Astrocyte (in vitro differentiated cells and primary cell): ENCODE measurements at places on chromosomes 11 and 22. TPM values are rescaled to one million over a fixed set of nuclear protein-coding genes. Genes with fewer than 3 reads are reported as not detected.

GRCh38 chr22:29739346-29739875, 19.6 kb downstream of the CABP7 start:
- no peak for DNase-seq

DNA sequence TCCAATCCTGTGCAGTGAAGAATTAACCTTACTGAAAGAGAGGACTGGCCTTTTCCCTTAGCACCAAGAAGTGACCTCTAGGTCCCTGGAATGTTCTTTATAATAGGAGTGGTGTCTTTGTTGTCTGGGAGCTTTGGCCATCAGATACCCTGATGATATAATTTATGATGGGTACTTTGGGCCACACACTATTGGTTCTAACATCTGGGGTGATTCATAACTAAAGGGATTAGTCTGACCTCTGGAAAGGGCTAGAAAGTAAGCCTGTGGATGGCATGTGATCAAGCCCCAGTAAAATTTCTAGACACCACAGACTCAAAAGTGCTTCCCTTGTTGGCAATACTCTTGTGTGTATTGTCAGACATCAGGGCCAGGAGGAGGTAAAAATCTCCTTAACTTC, 891.2 kb downstream of the KCNA4 start:
- no peak for DNase-seq

DNA sequence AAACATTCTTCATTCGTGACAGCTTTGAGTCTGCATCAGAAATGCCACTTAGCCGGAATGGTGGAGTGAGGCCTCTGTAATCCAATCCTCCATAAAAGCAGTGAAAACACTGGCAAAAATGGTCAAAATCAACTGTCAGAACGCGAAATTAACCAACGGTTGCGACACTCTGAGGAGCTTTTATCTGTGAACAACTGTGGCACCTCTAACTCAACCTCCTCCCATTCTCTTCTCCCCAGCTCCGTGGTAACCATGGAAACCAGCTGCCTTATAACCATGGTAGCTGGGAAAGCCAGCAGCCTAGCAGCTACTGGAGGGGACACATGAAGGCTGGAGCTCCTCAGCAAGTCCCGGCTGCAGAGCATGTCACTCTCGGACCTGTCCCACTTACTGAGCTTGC, 20.3 kb downstream of the AP2A2 start:
- peak; percentile 47 for DNase-seq

DNA sequence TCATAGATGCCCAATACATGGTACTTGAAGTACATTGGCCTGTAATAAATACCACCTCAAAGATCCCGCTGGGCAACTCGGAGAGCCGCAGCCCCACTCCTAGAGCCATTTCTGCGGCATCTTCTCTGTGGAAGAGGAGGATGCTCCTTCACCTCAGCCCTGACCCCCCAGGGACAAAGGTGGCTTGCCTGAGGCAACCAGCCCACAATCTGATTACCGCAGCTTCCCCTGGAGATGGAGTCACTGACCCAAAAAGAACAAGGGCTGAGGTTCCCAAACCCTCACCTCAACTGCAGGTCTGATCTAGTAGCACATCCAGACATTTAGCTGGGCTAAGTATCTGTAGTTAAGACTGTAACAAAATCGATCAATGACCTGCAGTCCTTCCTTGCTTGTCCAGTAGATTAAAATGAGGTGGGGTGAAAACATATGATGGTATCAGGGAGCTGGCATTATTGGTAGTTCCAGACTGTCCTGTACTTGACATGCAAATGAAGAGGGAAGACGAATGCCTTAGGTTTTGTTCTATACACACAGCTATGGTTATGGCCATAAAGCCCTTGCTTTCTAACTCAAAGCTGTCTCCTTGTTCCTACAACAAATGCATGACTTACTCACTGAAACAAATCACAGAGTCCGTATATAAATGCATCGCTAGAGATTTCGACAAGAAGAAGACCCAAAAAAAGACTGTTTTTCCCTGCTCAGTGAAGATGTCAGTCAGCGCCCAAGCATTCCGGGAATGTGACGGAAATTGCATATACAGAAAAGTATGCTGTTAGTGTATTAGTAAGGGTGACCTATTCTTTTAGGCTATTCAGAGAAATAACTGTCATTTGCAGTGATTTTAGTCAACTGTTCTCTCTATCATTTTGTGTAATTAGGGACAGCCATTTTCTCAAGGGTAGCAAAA, 33.7 kb downstream of the C11orf71 start:
- DNase-seq, result peak; percentile 88

- peak; percentile 10 for DNase-seq
Measured at GRCh38 chr22:32932176-32932575, 126.0 kb downstream of the SYN3 start.

GRCh38 chr11:17036666-17037658, 22.7 kb upstream of the PLEKHA7 start:
- no peak for DNase-seq

- no peak for DNase-seq
Measured at GRCh38 chr11:82979824-82980223, 78.3 kb downstream of the DDIAS start.

GRCh38 chr22:38169116-38169515, 12.5 kb downstream of the PLA2G6 start:
- DNase-seq, result no peak

GRCh38 chr11:113664981-113665710, 41.0 kb downstream of the TMPRSS5 start:
- peak; percentile 29 for DNase-seq

GRCh38 chr11:115464269-115464668, 39.9 kb downstream of the CADM1 start:
- peak; percentile 90 for DNase-seq

DNA sequence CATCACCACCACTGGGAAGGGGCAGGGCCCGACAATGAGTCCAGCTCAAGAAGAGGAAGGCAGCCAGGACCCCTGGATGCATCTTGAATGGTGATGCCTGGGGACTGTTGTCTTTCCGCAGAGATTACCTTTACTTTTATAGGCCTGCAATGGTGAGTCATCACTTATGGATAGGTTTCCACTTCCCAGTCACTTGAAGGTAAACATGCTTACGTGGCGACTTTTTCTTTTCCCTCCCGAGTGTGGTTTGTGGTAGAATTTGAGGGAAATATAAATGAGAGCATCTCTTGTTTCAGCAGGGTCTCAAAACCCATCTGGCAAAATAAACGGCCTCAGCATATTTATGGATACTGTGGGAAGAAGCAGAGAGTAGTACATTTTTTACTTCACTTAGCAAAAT, at the start of gene MMP13:
Gene MMP13, minus strand, starts transcription at position 109 of the 400 bp plus-strand sequence. Its CDS starts 27 bp downstream, at position 82.
- DNase-seq, result peak; percentile 62

GRCh38 chr11:33225371-33225770, 31.8 kb upstream of the HIPK3 start:
- no peak for DNase-seq

GRCh38 chr11:87432022-87432421, 394.3 kb downstream of the TMEM135 start:
- peak; percentile 72 for DNase-seq

GRCh38 chr11:104783241-104783640, 115.0 kb downstream of the CASP12 start:
- no peak for DNase-seq

DNA sequence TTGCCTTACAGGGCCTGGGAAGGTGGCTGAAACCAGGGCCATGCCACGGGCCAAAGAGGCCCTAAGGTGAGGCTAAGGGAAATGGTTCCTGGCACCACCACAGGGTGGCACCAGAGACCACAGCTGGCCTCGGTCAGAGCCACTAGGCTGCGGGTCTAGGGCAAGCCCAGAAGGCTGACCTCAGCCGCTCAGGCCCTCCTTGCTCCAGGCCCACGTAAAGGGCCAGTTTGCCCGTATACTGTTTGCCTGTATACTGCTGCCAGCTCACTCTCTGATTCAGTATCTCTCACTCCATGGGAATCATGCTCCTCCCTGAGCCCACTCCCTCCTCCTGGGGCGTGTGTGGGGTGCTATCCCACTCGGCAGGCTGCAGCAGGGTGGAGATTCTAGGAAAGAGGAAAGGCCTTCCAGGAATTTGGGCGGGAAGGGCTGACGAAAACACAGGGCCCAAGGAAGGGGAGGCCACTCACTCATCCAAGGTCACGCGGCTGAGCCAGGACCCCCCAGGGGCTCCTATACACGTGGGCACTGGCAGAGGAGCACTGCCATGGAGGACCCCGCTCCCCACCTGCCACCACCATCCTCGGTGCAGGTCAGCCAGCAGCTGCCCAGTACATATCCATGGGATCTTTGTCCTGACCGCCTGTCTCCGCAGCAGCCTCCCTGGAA, 62.4 kb downstream of the NECTIN1 start:
- DNase-seq, result peak; percentile 22

DNA sequence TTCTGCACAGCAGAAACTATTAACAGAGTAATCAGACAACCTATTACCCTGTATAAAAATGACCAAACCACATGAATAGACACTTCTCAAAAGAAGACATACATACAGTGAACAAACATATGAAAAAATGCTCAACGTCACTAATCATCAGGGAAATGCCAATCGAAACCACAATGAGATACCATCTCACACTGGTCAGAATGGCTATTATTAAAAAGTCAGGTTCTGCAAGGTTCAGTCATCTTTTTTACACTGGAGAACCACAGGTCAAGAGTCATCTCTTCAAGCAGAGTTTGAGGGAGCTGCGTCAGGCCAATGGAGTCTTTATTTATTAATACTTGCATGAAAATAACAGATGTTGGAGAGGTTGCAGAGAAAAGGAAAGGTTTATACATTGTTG, 40.4 kb downstream of the RCN1 start:
- peak; percentile 42 for DNase-seq

DNA sequence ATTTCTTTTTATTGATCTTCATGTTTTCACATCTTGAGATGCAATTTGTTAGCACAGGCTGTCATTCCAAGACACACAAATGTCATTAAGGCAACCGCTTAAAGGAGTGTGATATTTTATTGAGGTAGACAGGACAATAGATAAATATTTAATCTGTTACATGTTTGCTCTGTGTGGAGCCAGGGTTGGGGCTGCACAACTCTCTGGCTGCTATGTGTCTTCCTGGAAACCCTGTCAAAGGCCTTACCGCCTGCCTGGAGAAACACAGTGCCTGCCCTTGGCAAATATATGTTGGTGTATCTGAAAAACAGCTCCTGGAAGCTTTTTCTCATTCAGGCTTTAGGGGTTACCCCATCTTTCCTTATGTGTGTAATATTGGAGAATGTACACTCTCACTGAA, 139.7 kb upstream of the TEAD1 start:
- DNase-seq, result no peak

GRCh38 chr11:36123336-36124101, 165.7 kb downstream of the COMMD9 start:
- peak; percentile 4 for DNase-seq

DNA sequence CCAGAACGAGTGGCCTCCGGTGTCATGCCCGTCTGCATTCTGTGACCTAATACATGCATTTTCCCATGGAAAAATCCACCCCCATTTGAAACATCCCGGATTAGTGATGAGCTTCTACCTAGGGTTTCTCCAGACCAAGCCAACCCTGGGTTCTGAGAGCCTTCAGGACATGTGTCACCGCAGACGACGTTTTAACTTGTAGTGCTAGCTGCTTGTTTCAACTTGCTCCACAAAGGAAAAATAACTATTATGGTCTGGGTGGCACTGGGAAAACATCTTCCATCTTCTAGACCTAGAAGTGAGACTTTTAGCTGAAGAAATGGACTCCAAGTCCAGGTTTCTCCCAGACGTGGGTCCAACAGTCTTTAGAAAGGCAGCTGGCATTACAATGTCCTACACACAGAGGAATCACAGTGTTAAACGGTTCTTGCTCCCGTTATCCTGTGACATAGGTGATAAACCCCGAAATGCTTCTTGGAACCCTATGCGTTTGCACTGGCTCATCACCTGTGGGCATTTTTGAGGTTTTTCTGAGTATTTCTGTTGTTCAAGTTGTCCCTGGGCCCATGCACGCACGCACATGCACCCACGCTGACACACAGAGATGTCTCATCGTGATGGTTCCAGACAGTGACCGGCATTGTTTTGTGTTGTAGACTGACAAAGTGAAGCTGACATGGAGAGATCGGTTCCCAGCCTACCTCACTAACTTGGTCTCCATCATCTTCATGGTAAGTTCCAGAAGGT, 46.6 kb upstream of the FADD start:
- no peak for DNase-seq

GRCh38 chr11:118211006-118211405, 13.8 kb downstream of the JAML start:
- peak; percentile 12 for DNase-seq

The P4HA3 gene
- 3.3 and 5.0 TPM in 2 replicates for total RNA-seq

The H19 gene
- total RNA-seq, result 0.52 and 0.70 TPM in 2 replicates

The KIRREL3 gene
- total RNA-seq, result 0.79 and 0.91 TPM in 2 replicates

The AAMDC gene
- 49.0 and 53.1 TPM in 2 replicates for total RNA-seq

The TANGO2 gene
- total RNA-seq, result 28.0 TPM in 2 replicates
